HT-29 (cell line): ENCODE measurements at places on chromosomes 3 and 15.

GRCh38 chr3:112463250-112463649 lies 36.0 kb downstream of the BTLA start:
- no peak for DNase-seq

DNA sequence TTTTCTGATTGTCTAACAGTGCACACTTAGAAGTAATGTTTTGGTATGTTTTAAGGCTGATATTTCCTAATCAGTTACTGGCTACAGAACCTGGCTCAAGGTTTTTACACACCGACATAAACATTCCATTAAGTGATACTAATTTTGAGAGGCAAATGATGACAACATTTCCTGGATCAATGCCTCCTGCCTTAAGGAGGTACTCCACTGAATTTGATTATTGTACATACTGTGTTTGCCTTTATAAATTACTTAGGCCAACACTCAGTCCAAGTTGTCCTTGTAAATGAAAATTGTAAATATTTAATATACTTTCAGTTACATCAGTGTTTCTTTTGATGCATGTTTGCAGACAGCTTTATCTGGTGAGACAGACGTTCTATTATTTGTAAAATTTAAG lies 24.2 kb upstream of the LXN start:
- DNase-seq: no peak

GRCh38 chr15:70100474-70101341 lies 3.0 kb upstream of the TLE3 start:
- DNase-seq: peak; percentile 55

DNA sequence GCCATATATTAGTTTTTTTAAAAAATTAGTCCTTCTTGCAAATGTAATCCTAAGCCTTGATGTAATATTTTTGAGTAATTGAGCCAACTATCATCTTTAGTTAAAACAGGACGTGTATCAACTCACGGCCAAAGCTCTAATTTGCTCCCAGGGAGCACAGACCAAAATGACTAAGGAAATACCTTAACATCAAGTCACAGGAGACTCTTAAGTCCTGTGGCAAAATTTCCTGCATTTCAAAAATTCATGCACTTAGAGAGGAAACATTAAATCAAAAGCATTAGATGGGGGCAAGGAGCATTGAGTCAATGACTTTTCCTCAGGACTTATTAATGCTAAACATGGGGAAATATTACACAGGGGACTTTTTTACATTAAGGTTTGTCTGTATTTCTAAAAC lies 276.0 kb downstream of the MFSD1 start:
- no peak for DNase-seq

DNA sequence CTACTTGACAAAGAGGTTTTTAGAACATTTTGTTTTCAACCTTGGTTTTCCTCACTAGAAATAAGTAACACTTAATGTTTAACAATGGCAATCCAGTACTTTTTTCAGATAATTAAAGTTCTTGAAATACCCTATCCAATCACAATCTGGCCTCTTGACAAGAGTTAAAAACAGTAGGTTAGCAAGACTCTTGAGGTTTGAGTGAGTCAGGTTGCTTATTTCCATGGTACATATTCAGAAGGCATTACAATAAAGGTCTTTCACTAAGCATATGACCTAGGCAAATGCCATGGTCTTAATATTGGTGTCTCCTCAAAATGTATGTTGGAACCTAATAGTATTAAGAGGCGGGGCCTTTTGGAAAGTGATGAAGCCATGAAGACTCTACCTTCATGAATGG lies 5.6 kb downstream of the SUCNR1 start:
- no peak for DNase-seq

GRCh38 chr15:21270474-21270873 lies 169.8 kb downstream of the POTEB3 start:
- no peak for DNase-seq

DNA sequence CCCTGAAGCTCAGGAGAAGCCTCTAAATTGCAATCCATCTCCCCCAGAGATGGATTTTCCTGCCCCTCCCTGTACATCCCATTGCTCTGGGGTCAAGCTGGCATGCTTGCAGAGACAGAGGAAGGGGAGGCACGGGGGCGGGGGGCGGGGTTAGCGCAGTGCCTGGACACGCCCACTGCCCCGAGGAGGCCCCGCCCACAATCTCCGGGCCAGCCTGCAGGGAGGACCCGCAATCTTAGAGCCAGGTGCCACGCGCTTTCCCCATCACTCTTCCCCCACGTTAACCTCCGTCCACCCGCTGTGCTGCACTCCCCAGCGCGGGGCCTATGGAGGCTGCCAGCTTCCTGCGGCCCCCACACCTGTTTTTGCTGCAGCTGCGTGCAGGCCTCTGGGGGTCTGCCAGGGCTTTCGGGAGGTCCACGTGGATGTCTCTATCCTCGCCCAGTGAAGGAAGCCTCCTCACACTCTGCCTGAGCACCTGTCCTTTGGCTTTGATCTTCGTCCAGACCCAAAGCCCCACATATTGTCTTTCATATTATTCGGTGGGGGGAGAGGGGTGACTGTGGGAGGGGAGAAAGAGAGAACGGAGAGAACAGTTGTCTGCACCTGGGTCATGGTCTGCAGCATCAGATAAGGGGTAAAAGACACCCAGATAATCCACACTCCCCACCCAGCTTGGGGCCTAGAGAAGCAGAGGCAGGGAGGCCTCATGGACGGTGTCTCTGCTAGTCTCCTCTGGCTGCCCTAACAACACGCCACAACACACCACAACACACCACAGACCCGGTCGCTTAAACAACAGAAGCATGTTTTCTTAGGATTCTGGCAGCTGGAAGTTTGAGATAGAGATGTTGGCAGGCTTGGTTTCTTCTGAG lies 118.0 kb upstream of the MEF2A start:
- DNase-seq: no peak

DNA sequence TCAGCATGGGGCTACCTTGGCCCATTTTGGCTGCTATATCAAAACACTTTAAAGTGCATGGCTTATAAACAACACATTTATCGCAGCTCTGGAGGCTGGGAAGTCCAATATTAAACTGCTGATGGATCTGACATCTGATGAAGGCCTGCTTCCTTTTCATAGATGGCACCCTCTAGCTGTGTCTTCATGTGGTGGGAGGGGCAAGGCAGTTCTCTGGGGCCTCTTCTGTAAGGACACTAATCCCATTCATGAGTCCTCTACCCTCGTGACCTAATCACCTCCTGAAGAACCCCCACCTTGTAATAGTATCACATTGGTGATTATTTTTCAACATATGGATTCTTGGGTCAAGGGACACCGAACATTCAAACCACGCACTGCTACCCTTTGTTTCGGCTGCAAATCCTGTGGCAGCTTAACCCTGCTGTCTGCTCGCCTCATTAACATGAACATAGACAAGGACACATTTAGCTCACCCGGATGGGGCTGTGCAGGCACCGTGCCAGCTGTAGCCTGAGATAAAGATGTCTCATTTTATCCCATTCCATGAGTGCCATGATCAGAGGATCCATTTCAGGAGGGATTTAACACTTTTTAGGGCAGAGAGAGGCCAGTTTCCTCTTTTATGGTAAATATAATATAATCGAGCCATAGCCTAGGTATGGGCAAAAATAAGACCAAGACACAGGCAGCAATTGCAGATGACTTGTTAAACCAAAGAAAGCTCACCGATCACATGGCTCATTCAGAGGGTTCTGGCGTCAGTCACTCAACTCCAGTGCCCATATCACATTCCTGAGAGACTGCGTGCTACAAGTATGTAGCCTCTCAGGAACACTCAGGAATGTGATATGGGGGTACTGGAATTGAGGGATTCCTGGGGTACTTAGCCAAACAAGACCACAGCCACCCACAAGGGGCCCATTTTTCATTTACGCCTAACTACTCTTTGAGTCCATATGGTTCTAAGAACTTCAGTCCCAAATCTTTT lies 251.1 kb upstream of the ST8SIA2 start:
- DNase-seq: no peak

- DNase-seq: no peak
Observed at GRCh38 chr3:33075995-33076394, 21.0 kb downstream of the GLB1 start.

- DNase-seq: peak; percentile 40
Observed at GRCh38 chr3:190617185-190617584, 103.3 kb downstream of the IL1RAP start.

DNA sequence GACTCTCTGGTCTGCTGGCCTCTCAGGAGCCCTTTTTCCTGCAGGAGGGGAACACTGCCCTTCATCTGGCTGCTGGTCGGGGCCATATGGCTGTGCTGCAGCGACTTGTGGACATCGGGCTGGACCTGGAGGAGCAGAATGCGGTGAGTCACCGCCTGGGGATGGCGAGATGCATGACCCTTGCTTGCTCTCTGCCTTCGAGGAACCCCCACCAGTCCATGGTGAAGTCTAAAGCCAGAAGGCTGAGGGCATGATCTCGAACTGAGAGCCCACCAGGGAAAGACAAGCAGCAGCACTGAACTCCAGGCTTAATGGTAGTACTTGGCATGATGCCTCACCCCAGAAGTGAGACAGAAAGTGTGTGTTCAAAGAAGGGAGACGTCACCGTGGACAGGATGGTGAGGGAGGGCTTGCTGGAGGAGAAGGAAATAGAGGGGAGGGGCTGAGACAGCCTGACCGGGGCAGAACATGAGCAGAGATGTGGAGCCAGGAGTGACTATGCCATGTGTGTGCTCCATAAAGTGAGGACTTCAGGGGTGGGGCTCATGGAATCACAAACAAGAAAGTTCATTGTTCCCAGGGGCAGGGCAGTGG lies 19.2 kb downstream of the ANKDD1A start:
- no peak for DNase-seq

DNA sequence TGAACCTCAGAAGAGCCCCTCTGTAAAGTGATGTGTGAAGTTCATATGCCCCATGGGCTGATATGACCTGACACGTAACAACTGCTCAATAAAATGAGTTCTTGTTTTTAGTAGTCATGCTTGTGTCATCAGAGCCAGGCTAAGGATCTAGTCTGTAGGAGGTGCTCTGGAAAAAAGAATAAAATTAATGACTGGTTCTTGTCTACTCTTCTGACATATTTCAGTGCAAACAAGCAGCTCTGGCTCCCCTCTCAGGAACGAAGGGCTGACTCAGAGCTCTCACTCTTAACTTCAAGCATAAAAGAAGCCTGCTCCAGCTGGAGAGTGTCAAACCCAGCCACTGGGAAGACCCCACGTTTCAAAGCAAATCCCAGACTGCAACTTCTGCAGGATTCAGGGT lies 77.0 kb downstream of the LRIG1 start:
- no peak for DNase-seq
